Stimulated activated CD8-positive, alpha-beta memory T cell treated with anti-CD3 and anti-CD28 coated beads, Interleukin-2, amount 100 ng/mL, for 1 hour (primary cell): ENCODE measurements at places on chromosomes 5 and 9.

- no peak for DNase-seq
Measured at GRCh38 chr9:88791105-88791805, 200.0 kb upstream of the S1PR3 start.

DNA sequence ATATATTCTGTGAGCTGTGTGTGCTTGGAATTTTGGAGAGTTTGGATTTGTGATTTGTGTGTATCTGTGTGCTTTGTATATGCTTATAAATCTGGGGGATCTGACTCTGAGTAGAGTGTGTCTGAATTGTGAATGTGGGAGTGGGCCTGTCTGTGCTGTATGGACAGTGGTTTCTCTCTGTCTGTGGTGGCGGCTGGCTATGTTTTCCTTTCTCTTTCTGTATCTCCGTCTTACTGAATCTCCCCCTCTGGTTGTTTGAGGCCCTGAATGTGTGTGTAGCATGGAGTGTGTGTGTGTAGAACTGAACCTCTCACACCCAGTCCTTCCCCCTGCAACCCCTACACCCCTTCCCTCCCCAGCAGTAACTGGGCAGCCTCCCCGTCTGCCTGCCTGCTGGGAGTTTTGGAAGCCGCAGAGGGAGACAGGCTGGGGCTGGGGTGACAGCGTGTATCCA is 4.7 kb downstream of the CXXC5 start:
- no peak for DNase-seq

DNA sequence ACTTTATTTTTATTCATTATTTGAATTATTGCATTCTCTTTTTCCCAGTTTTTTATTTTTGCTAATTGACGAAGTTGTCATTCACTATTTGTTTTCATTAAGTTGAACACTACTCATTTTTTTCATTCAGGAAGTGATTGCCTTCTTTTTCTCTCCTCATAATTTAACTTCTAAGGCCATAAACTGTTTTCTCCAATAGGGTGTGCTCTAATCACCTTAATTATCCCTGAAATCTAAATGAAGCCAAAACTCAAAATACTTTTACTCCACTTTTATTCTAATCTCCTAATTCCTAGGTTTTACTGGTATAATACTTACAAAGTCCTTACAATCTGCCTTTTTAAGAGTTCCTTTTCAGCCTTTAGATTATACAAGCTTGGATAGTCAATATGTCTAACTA is 2.9 kb upstream of the OR13C2 start:
- no peak for DNase-seq

GRCh38 chr5:145680169-145680568 is 155.0 kb downstream of the PRELID2 start:
- no peak for DNase-seq

DNA sequence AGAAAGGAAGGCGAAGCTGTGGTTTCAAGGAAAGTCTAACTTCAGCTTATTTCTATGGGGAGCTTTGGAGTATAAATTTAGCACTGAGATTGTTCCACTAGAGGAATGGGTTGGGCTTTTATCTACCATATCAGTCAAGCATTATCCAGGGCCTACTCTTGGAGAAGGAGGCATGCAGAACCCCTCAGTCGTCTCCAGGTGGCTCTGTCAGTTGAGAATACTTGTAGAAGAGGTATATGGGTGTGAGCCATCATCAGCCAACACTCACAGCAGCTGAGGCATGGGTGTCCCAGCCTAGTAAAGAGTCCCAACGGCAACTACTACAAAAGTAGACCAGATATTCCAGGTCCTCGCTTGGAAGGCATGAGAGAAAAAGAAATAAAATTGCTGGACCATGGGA is 548.5 kb upstream of the GRAMD2B start:
- no peak for DNase-seq

DNA sequence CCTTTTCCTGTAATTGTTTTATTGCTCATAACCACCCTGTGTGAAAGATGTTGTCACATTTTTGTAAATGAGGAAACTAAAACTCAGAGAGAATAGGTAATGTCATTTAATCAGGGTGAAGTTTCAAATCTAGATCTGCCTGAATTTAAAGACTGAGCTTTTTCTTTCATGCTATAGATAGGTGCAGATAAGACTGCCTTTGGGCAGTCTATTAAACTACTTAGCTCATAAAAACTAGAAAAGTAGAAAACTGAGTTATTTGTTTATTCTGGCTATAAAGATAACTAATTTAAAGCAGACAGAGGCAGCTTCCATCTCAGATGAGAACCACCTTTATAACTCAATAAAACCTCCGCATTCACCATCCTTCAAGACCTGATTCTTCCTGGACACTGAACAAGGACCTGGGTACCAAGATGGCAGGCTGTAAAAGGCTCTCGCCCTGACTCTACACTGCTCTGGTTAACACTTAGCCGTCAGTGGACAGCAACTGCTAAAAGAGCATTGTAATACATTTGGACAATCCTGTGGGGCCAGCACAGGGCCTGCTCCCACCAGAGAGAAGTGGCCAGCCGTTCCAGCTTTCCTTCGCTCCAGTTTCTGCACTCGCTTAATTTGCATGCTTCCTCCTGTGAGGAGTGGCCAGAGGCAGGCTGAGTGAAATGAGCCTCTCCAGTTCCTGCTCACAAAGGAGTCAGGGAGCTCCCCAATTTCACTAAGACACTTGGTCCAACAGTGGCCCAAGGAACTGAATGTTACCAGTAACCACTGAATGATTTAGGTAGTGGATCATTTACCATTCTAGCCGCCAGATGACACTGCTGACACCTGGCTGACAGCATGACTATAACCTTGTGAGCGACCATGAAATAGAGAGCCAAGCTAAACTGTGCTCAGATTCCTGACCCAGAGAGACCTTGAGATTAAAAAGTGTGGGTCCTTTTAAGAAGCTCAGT is 566.4 kb downstream of the EFNA5 start:
- DNase-seq = no peak

GRCh38 chr9:114266969-114267368 is 55.9 kb upstream of the ORM1 start:
- no peak for DNase-seq

DNA sequence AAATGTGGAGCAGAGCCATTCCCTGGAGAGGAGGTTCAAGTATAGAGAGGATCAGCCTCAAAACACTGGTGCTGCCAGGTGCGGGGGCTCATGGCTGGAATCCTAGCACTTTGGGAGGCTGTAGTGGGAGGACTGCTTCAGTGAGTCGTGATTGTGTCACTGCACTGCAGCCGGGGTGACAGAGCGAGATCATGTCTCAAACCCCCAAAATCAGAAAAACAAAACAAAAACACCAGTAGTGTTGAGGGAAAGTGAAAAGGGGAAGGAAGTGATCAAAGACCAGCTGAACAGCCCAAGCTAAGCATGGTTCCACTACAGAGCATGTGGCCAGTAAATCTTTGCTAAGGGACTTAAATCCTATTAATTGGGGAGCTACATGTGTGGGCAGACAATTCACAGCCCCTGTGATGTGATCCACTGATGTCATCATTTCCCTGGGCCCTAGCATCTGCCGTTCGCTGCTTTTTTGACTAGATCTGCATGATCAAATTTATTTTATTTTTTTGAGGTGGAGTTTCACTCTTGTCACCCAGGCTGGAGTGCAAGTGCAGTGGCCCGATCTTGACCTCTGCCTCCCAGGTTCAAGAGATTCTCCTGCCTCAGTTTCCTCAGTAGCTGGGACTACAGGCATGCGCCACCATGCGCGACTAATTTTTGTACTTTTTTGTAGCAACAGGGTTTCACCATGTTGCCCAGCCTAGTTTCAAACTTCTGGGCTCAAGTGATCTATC is 2.7 kb upstream of the PCBD2 start:
- DNase-seq = no peak

DNA sequence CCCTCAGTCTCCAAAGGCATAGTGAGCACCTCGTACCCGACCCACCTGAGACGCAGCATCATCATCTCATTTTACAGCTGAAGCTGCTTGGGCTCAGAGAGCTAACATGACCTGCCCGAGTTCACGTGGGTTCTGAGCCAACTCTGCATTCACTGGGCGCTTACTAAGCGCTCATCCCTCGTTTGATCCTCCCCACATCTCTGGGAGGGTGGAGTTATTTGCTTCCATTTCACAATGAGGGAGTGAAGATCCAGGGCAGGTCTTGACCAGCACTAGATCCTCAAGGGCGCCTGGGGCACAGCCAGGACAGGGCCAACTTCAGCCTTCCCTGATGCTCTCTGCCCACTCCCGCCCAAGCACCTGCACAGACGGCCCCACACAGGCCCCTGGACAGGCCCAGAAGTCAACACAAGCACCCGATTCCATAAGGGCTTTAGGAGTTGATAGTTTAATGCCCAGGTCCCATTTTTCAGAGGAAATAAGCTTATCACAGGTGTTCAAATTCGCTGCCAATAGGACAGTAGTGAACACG is 80.8 kb downstream of the HRH2 start:
- DNase-seq = no peak

DNA sequence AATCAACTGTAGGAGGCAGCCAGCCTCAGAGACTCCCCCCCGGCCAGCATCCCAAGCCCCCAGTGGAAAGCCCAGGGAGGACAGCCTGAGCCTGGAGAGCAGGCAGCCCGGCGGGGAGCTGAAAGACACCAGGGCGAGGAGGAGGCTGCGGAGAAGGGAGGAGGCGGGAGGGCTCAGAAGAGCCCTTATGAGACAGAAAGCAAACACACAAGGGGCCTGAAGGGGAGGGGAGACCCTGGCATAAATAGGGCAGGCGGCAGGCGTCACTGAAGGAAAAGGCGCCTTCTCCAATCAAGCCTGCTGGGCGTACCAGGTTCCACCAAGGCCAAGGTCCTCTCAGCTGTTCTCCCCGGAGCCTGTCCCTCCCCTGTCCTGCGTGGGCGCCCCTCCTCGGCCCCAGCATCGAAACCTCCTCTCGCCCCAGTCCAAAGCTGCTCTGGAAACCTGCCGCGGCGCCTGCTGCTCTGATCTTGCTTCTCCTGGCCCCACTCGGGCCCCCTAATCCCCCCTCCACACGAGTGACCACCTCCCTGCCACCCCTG is 1.3 kb downstream of the SLC9A3 start:
- DNase-seq = no peak

- no peak for DNase-seq
Measured at GRCh38 chr5:7094626-7095025, 301.3 kb upstream of the ADCY2 start.

- no peak for DNase-seq
Measured at GRCh38 chr5:53479590-53480415, 626 bp upstream of the FST start.

DNA sequence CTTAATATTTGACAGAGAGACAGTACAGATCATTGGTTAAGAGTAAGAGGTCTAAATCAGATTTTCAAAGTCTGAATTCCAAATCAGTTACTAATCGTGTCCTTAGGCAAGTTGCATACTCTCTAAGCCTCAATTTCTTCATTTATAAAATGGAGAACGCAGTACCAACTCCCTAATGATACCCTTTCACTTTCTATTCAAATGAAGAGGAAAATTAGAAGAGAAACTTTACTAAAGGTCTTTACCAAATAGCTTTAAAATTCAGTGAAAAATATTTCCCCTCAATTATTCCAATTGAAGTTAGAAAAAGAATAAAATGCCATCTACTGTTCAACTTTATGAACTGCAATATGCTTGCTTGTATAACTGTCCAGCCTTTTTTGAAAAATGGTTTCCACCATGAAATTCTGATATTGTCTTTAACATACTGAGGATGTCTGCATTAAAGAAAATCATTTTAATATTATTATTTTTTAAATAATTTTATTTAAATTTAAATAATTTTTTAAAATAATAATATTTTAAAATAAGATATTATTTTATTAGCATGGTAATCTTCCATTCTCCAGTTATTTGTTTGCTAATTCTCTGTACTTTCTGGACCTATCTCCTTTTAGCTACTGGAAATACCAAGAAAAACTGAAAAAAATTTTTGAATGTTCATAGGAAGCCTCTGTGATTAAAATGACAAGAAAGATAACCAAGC is 36.0 kb downstream of the POC5 start:
- no peak for DNase-seq

DNA sequence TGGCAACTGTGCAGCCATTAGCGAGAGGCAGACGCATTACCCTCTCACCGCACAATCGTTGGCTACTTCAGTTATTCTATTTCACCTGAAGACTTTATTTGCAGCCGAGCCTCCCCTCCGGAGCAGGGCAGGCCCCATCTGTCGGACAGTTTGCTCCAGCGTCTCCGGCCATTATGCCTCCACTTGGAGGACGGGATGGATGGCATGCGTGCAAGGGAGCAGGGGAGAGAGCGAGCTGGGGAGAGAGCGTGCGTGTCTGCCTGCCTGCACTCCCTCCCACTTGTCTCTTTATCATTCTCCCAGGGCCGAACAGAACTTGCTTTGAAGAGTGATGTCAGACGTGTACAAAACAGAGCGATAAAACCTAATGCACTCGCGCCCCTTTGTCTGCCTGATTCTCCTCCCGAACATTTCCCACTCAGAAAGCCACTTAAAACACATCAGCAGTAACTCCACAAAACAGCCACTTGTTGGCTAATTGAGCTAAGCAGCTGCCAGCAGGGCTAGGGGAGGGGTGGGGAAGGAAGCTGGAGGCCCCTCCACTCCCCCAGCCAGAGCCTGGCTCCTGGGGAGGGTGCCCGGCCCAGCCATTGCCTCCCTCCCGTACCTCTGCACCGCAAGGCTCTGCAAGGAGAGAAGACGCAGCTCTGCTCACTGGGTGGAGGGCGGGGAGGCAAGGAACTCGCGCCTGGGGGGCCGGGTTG is 43.4 kb upstream of the FUBP3 start:
- DNase-seq = no peak
